ENCODE measurements at places on chromosomes 12 and 14.

DNA sequence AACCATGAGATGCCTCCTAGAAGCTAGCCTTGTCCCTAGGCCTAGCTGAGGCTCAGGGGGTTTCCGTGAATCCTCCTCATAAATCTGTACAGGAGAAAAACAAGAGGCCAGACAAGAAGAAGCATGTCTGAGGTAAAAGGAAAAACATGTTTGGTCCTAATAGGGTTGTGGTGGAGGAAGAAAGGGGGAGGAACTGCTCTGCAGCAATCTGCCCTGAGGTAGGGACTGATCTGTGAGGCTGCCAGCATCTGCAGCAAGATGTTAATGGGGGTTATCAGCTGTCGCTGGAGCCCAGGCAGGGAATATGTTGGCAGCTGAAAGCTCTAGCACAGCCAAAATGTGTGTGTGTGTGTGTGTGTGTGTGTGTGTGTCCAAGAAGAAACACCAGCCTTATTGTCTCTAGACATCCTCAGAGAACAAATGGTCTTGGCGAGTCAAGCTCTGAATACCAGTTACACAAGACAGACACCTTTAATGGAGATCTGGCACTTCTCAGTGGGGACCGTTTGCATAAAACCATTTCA lies 218.5 kb downstream of the NUAK1 start:
- no peak for DNase-seq

- no peak for DNase-seq
Observed at GRCh38 chr14:94598816-94599655, 13.2 kb upstream of the SERPINA3 start.

DNA sequence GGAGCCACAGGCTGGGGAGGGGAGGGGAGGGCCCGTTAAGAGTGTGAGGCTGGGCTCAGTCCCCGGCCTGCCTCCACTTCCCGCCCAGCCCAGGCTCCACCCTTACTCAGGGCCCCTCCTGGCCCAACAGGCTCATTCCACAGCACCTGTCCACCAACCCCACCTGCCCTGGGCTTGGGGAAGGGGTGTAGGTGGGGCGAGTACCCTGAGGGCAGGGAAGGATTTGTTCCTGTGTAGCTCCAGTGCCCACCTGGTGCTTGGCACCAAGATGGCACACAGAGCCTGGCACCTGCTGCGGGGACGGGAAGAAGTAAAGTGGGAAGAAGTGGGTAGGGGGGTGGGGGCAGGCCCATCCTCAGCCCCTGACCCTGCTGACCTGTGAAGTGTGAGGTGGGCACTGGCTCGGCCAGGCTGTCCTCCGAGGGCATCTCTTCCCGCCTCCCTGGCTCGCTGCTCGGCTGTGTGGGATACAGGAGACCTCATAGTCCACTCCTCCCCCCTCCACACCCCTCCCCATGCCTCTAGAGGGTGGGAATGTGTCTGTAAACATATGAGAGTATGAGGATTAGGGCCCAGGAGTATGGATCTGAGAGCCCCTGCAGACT lies 35.1 kb downstream of the NCKAP5L start:
- DNase-seq: no peak

- no peak for DNase-seq
Observed at GRCh38 chr12:128791395-128792322, 32.1 kb downstream of the SLC15A4 start.

GRCh38 chr12:114666746-114667668 lies 17.0 kb downstream of the TBX3 start:
- DNase-seq: no peak

DNA sequence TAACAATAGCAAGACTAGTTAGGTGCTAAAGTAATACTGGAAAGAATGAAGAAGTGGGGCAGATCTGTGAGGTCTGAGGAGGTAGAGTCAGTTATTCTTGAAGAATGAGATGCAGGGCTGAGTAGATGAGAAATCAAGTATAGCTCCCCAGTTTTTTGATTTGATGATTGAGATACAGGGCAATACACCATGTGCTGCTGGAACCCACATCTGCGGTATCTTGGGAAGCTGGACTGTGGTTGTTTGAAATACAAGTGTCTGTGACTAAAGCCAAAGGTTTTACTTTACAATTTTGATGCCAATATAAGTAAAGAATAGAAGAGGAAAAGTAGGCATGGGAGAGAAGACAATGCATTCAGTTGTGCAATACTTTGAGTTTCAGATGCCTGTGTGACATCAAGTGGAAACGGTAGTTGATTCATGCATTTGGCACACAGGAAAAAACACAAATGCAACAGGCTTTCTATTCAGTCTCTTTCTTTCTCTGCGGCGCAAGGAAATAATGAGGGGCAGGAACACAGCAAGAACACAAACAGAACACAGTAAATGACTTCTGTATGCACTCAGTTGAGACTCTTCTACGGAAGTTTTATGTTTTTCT lies 190.2 kb upstream of the SLC38A2 start:
- no peak for DNase-seq

Measured in Kasumi-1 (cell line).